IPS DF 19.7 (cell line): ENCODE measurements at places on chromosomes 7 and 10.
A peak's percentile ranks its signal among the peaks of the same experiment; 100 is the strongest.

GRCh38 chr7:37414352-37414983 lies 34.2 kb downstream of the ELMO1 start:
- no peak for DNase-seq

- no peak for DNase-seq
These were observed 19.8 kb upstream of the TBL2 start for GRCh38 chr7:73597978-73598782.

GRCh38 chr7:98800996-98801395 lies 68.8 kb downstream of the TMEM130 start:
- no peak for DNase-seq

- DNase-seq: no peak
These were observed at the start of gene LRCH4 for GRCh38 chr7:100585511-100586265. Gene LRCH4, minus strand, starts transcription at chr7:100586129. Its CDS starts 29 bp downstream, at chr7:100586100.

GRCh38 chr10:47406870-47407691 lies 23.0 kb upstream of the ZNF488 start:
- no peak for DNase-seq

GRCh38 chr10:51501396-51501795 lies 198.0 kb downstream of the CSTF2T start:
- DNase-seq: no peak

GRCh38 chr7:116618338-116619128 lies 53.5 kb upstream of the MET start:
- DNase-seq: no peak

DNA sequence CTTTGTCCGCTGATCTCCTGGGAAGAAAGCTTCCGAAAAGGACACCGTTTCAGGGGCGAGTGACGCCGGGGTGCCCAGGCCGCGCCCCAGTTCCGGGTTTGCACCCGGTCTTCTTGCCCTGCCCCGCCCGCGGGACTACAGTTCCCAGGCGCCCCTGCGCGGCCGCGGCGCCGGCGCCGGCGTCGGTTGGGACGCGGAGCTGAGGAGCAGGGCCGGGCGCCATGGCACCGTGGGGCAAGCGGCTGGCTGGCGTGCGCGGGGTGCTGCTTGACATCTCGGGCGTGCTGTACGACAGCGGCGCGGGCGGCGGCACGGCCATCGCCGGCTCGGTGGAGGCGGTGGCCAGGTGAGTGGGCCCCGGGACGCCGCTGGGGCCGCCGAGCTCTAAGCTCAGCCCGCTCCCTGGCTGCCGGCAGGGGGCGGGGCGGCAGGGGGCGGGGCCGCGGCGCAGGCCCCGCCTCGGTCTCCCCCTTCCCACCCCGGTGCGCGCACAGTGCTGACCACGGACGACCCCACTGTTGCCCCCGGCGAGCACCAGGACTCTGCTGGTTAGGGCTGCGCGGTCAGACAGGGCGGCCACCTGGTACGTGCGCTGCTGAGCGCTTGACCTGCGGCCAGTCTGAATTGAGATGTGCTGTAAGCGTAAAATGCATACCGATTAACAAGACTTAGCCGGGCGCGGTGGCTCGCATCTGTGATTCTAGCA lies at the start of gene LHPP:
Gene LHPP, plus strand, starts transcription at position 182 of the 706 bp plus-strand sequence. Its CDS starts 40 bp downstream, at position 222.
- DNase-seq: no peak

GRCh38 chr10:111367531-111367930 lies 290.7 kb downstream of the ADRA2A start:
- DNase-seq: no peak

GRCh38 chr7:134831862-134832261 lies 52.4 kb downstream of the CALD1 start:
- no peak for DNase-seq

GRCh38 chr10:100811752-100812750 lies 66.7 kb downstream of the PAX2 start:
- no peak for DNase-seq

DNA sequence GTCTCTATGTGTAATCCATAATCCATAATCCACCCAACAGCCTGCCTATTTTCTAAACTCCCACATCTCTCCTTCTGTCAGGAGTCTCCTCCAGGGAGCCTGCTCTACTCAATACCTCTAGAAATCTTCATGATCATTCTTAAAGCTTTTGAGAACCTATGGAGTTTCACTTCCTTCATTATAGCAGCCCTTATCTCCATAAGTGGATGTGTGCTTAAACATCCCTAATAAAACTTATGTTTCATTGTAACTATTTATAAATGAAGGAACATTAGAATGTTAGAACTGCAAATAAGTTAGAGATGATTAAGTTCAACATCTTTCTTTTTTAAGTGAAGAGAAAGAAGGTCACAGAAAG lies 8.5 kb downstream of the CPED1 start:
- no peak for DNase-seq

GRCh38 chr7:129779602-129780256 lies 168.2 kb downstream of the NRF1 start:
- DNase-seq: no peak

DNA sequence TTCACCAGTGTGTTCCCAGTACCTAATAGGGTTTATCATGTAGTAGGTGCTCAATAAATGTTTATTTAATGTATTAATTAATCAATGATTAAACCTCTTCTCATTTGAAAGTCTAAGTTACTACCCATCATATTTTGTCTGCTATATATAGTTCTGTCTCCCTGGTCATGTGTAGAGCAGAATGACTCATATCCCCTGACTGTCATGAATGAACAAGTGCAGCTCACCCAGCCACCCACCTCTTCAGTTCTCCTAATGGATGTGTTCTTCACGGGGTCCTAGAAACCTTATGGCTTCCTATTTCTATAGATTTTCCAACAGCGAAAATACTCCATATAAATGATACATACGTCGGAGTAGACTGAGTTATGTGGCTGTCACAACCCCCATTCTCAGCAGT lies 64.5 kb downstream of the HIF1AN start:
- no peak for DNase-seq

- peak; percentile 82 for DNase-seq
These were observed 23.3 kb downstream of the MYOF start for GRCh38 chr10:93458821-93459257.

DNA sequence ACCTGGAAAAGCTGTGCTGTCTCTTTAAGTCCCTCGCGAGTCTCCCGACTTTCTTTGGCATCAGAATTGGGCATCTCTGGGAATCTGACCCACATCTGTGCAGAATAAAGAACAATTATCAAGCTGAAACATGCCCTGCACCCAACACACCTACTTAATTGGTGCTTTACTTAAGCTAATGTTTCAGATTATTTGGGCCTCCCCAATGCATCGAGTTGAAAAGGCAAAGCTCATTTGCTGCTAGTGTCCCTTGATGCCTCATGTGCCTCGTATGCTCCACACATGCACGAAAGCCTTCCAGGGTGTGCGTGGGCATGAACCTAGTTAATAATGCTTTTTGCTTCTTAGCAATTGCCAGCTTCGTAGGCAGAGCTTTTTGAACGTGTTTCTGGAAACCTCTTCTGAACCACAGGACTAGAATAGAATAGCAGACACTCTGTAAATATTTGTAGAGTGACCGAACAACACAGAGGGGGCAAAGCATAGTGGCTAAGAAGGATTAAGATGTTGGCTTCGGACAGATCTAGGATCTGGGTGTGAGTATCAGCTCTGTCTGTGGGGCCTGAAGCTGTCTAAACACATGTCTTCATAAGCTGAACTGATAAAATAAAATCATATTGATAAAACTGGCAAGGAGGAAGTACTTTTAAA lies 26.7 kb upstream of the FGFR2 start:
- no peak for DNase-seq

DNA sequence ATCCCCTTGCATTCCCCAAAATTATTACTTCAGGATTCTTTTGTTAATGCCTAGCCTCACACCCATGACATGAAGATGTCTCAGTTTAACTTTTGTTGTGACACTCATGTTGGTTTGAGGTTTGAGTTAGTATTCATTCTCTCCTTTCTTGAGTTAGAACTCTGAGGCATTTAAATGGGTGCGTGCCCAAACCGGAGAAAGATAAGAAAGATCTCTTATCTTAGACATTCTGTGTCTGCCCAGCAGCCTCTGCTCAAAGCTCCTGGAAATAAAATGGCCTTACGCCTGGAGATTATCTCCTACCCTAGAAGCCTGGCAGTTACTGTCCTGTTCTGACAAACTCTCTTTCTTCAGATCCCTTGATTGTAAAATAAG lies 26.3 kb downstream of the WBP1L start:
- DNase-seq: no peak

- DNase-seq: no peak
These were observed 63.8 kb upstream of the SEM1 start for GRCh38 chr7:96773483-96773882.

- no peak for DNase-seq
These were observed 434.4 kb downstream of the AUTS2 start for GRCh38 chr7:70032649-70033048.

- DNase-seq: no peak
These were observed 21.1 kb downstream of the FAM53B start for GRCh38 chr10:124722798-124723783.

GRCh38 chr10:68981074-68981473 lies 7.5 kb upstream of the KIFBP start:
- DNase-seq: no peak

DNA sequence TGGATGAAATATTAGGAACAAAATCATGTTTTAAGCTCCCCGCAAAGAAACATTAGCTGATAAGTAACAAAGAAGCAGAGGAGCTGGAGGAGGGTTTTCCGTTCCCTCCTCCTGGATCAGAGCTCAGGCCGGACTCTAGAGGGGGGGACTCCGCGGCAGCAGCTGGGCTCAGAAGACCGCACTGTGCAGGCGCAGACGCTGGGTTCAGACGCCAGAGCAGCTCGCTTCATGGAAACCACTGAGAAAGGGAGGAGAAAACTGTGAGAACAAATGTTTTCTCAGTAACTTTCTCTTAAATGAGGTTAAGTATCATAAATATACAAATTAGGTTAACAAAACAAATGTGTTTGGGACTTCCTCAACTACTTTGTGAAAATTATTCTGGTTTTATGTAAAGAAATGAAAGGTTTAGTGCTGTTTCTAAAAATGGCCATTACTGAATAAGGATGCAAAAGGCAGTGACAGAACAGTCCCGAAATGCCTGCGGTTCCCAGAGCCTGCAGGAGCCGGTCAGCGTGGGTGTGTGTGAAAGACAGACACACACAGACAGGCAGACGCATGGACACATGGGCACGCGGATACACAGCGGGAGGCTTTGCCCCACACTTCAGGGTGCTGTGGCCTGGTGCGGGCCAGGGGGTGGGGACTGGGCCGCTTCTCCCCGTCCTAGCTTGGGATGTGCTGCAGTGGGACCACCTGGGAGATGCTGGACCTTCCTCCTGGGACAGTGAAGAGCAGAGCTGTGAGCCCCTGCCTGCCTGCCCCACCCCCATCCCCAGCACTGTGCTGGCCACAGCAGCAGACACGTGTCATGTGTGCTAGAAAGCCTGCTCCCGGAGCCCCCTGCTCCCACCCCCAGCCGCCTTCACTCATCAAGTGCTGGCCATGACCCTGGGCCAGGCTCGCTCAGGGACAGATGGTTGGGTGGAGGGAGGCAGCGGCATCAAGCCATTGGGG lies 20.3 kb upstream of the ADGRA1 start:
- DNase-seq: no peak

- DNase-seq: no peak
These were observed 239.2 kb upstream of the AKR1E2 start for GRCh38 chr10:4586776-4587175.

DNA sequence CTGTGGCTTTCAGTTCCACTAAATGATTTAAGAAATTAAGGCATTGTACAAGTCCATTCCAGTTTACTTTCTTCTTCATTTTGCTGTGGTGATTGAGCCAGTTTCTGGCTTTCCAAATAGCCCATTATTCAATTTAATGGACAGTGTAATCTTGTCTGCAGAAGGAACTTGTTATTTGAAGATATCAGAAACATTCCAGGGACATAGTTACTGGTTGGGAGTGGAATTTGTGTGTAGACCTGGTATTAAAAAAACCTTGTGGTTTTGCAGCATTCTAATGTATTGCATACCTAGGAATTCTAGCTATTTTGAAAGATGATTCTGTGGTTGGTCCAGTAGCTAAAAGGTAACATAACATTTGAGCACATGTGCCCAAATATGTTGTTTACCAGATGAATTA lies 72.2 kb downstream of the MCU start:
- no peak for DNase-seq

DNA sequence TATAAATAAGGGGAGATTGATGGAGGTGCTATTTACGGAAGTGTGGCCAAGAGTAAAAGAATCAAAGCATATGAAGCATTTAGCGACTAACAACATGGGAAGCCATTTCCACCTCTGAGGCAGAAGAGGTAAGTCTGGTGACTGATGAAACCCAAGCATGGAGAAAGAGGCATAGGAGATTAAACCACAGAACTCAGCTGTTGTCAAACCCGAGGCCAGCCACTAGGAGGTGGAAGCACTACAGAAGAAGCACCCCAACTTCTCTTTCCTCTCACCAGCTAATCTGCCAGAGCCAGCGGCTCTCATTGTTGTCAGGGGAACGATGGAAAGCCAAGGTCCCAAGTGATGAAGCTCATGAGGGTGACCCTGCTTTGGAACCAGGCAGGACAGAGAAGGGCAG lies 19.6 kb upstream of the CNTNAP2 start:
- peak; percentile 38 for DNase-seq

DNA sequence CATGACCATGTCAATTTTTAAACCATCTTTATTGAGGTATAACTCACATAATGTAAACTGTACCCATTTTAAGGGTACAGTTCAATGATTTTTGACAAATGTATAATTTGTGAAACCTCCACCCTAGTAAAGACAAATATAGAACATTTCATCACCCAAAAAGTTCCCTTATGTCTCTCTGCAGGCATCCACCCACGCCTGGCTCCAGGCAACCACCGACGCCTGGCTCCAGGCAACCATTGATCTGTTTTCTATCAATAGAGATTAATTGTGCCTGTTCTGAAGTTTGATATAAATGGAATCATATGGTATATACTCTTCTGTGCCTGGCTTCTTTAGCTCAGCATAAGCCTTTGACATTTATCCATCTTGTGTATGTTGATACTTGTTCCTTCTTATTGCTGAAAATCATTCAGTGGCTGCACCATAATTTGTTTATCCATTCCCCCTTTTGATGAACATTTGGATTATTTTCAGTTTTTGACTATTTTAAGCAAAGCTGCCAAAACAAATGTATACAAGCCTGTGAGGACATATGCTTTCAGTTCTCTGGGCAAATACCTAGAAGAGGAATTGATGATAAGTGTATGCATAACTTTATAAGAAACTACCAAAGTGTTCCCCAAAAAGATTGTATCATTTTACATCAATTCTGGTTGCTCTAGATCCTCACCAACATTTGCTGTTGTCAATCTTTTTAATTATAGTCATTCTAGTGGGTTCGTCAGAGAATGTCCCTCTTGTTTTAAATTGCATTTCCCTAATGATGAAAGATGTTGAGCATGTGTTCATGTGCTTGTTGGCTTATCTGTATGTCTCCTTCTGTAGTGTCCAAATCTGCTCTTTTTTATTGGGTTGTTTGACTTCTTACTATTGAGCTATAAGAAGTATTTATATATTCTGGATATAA lies 55.7 kb upstream of the HECTD2 start:
- no peak for DNase-seq

DNA sequence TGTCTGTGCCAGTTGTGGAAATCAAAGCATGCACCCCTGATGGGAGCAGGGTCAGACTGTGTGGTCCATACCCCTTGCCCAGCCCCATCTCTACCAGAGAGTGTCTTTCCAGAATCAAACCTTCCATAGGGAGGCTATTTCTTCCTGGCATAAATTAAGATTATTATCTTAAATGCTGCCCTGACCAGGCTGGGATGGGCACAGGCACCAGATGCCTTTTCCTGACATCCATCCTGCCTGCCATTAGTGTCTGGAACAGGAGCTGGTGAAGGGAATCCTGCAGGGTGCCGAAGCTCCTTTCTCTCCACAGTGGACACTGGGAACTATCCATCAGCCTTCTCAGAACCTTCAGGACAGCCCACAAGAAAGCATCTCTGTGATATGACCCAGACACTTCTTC lies 296.3 kb downstream of the GRID1 start:
- DNase-seq: no peak
